Activated T-cell treated with anti-CD3 and anti-CD28 coated beads, Interleukin-2, amount 50 U/mL, for 72 hours (primary cell): ENCODE measurements at places on chromosomes 1 and 21. TPM values are rescaled to one million over a fixed set of nuclear protein-coding genes. Genes with fewer than 3 reads are reported as not detected.

DNA sequence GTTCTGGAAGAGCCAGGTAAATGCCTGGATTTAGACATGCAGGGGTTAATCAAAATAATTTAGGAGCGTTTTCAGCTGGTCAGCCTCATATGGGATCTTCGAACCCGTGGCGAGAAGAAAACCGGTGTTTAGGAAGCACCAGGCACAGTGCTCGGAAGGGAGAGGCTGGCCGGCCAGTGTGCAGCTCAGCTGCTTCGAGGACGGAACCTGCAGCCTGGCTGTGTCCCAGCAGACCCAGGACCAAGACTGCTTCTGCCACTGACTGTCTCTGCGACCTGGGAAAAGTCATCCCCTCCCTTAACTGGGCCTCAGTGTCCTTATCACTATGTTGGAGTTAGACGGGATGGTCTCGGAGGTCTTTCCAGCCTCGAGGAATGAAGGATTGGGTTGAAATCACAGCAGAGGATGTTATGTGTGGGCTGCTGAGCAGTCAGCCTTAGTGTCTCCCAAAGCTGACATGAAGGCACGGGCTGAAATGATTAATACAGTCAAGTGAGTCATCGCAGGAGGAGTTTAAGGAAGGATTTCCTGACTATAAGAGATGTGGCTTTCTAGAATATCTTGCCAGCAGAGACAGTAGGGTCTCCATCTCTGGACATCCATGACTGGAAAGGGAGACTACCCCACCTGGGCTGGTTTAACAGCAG is 20.8 kb downstream of the PPFIA4 start:
- DNase-seq: no peak

Gene KLHDC8A
- total RNA-seq: not detected

Gene OVAAL
- total RNA-seq: not detected

GRCh38 chr1:70754701-70755100 is 292.9 kb downstream of the PTGER3 start:
- DNase-seq: no peak

- DNase-seq: no peak
Observed at GRCh38 chr1:180310095-180310494, 80.0 kb downstream of the LHX4 start.

Gene RSPH1
- 0.36 TPM for total RNA-seq

- DNase-seq: peak; percentile 23
Observed at GRCh38 chr21:41170442-41170841, 2.5 kb downstream of the BACE2 start.

GRCh38 chr1:147292012-147292411 is 49.5 kb downstream of the CHD1L start:
- no peak for DNase-seq

GRCh38 chr1:30663596-30664091 is 59.7 kb downstream of the MATN1 start:
- no peak for DNase-seq

DNA sequence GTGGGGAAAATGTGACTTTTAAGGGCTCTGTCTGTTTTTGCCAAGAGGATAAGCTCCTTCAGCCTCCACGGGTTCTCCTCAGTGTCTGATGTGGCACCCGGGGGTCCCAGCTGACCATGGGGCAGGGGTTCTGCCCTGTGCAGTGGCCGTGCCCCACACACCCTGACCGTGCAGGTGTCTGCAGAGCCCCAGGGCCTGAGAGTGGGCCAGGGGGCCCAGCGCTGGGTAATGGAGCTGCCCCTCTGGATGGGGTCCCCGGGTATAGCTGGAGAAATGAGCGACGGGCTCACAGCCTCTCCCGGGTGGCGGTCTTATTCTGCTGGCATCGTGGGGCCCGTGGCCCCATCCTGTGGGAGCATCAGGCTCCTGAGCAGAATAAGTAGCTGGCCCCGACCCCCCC is 2.9 kb upstream of the PFKL start:
- DNase-seq: no peak

DNA sequence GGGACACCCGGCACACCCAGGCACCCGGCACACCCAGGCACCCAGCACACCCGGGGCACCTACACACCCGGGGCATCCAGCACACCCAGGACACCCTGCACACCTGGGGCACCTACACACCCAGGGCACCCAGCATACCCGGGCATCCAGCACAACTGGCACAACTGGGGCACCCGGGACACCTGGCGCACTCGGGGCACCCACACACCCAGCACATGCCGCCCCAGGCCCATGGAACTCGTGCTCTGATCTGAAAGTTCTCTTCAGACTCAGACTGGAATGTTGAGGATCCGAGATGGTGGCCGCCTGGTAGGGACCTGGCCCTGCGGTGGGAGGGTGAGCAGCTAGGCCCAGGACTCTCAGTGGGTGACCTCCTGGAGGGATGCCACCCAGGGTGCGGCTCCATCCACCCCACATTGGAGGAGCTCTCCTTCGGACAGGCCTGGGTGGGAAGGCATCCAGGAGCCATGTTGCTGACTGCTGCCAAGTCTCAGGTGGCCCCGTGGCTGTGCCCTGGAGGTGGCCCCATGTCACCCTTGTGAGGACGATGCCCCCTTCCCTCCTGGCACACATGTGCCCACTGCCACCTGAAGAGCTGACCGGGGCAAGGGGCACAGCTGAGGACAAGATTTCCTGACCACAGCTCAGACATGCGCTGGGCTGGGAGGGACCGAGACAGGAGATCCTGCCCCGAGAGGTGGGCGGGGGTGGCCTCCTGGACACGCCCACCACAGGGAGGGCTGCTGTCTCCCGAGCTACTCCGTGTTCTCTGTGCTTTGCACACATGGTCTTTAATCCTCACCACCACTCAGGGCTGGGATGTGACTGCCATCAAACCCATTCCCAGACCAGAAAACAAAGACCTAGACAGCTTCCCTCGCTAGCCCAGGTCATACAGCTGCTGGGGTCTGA is 37.0 kb downstream of the UBE2G2 start:
- no peak for DNase-seq

DNA sequence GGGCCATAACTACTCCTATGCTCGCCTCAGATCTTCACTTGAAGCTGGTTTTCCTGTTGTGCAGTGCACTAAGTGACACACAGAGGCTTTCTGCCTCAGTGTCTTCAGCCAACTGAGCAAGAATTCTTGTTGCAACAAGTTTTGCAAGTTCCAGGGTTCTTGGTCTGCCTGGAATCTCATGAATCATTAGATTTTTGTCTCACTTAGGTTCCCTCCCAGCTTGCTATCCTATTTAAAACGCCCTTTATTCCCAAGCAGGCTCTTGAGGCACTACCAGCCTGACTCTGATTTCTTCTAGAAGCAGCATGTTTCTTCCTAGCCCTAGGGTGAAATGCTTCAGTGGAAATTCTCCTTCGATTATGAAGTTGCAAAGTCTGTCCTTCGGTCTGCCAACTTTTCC is 158.8 kb downstream of the C1orf21 start:
- DNase-seq: no peak

- DNase-seq: no peak
Observed at GRCh38 chr1:35936838-35937237, 5.9 kb downstream of the AGO3 start.

- DNase-seq: peak; percentile 32
Observed at GRCh38 chr1:205493241-205494085, 11.0 kb upstream of the CDK18 start.

GRCh38 chr1:40690771-40691537 is 550 bp upstream of the NFYC start:
- no peak for DNase-seq
